Cardiac muscle cell (in vitro differentiated cells and primary cell): ENCODE measurements at places on chromosomes 2 and 18. TPM values are rescaled to one million over a fixed set of nuclear protein-coding genes. Genes with fewer than 3 reads are reported as not detected.

BABAM2 gene
- total RNA-seq = 31.8 and 33.3 TPM in 2 replicates

HOXD12 gene
- not detected in 2 replicates for total RNA-seq

RGPD8 gene
- total RNA-seq = 8.4 and 17.0 TPM in 2 replicates

CROCC2 gene
- total RNA-seq = not detected in 2 replicates

FMNL2 gene
- total RNA-seq = 8.6 and 11.7 TPM in 2 replicates

MALL gene
- total RNA-seq = 0.21 TPM in 1 of 2 replicates, not detected in the other

KCNF1 gene
- 1.3 and 1.4 TPM in 2 replicates for total RNA-seq

PPM1G gene
- 96.2 and 101 TPM in 2 replicates for total RNA-seq

IRS1 gene
- total RNA-seq = 18.5 and 40.4 TPM in 2 replicates

RGPD3 gene
- total RNA-seq = 0.25 and 0.45 TPM in 2 replicates

ACMSD gene
- not detected in 2 replicates for total RNA-seq

ERMN gene
- total RNA-seq = 0.80 TPM in 1 of 2 replicates, not detected in the other

DSG3 gene
- not detected in 2 replicates for total RNA-seq

LRRTM1 gene
- 17.4 and 18.0 TPM in 2 replicates for total RNA-seq

FOXD4L1 gene
- 0.81 and 1.2 TPM in 2 replicates for total RNA-seq

IL37 gene
- not detected in 2 replicates for total RNA-seq

MERTK gene
- 3.8 and 8.7 TPM in 2 replicates for total RNA-seq

CCDC68 gene
- 0.28 and 1.3 TPM in 2 replicates for total RNA-seq

STPG4 gene
- total RNA-seq = not detected in 2 replicates

LIMS3 gene
- 1.2 and 4.3 TPM in 2 replicates for total RNA-seq

NRP2 gene
- total RNA-seq = 41.6 and 166 TPM in 2 replicates

CAPN14 gene
- 0.21 and 0.39 TPM in 2 replicates for total RNA-seq

HRH4 gene
- total RNA-seq = 0.14 and 0.15 TPM in 2 replicates

MFSD2B gene
- 0.14 and 0.69 TPM in 2 replicates for total RNA-seq

DNAJC5G gene
- total RNA-seq = 3.6 and 14.1 TPM in 2 replicates

COL6A3 gene
- total RNA-seq = 4.1 and 4.7 TPM in 2 replicates

PHOSPHO2 gene
- 3.4 and 3.8 TPM in 2 replicates for total RNA-seq

ERICH2 gene
- total RNA-seq = 1.0 and 1.5 TPM in 2 replicates

MPP4 gene
- total RNA-seq = 0.04 and 0.27 TPM in 2 replicates

ADGRF3 gene
- 0.11 and 0.12 TPM in 2 replicates for total RNA-seq

LIMS4 gene
- total RNA-seq = 2.1 and 2.3 TPM in 2 replicates

MYO7B gene
- total RNA-seq = 0.06 TPM in 1 of 2 replicates, not detected in the other

RNPEPL1 gene
- total RNA-seq = 43.5 and 49.0 TPM in 2 replicates

CNGA3 gene
- 0.04 TPM in 1 of 2 replicates, not detected in the other for total RNA-seq

PDE1A gene
- 0.06 and 0.32 TPM in 2 replicates for total RNA-seq

CNTNAP5 gene
- total RNA-seq = 0.03 TPM in 1 of 2 replicates, not detected in the other

IL1A gene
- total RNA-seq = not detected in 2 replicates

POTEJ gene
- 1.1 and 4.1 TPM in 2 replicates for total RNA-seq

REG3A gene
- total RNA-seq = 0.30 and 2.6 TPM in 2 replicates

SERPINB13 gene
- not detected in 2 replicates for total RNA-seq

LRRFIP1 gene
- 66.3 and 95.3 TPM in 2 replicates for total RNA-seq

FSHR gene
- total RNA-seq = 0.95 and 1.9 TPM in 2 replicates

GREB1L gene
- total RNA-seq = 5.2 and 7.8 TPM in 2 replicates

KCNG3 gene
- total RNA-seq = 0.27 and 0.39 TPM in 2 replicates

TFPI gene
- 6.6 and 9.3 TPM in 2 replicates for total RNA-seq

ARHGAP15 gene
- total RNA-seq = not detected in 2 replicates

SLC5A7 gene
- 0.04 and 0.06 TPM in 2 replicates for total RNA-seq

TMEFF2 gene
- 0.15 and 0.28 TPM in 2 replicates for total RNA-seq

ERFE gene
- 1.5 TPM in 1 of 2 replicates, not detected in the other for total RNA-seq

CIB4 gene
- 0.49 TPM in 1 of 2 replicates, not detected in the other for total RNA-seq

DYNAP gene
- total RNA-seq = not detected in 2 replicates

INPP4A gene
- 25.0 and 27.7 TPM in 2 replicates for total RNA-seq
